NCI-H345 (cell line): ENCODE measurements at places on chromosomes 1 and 21.

DNA sequence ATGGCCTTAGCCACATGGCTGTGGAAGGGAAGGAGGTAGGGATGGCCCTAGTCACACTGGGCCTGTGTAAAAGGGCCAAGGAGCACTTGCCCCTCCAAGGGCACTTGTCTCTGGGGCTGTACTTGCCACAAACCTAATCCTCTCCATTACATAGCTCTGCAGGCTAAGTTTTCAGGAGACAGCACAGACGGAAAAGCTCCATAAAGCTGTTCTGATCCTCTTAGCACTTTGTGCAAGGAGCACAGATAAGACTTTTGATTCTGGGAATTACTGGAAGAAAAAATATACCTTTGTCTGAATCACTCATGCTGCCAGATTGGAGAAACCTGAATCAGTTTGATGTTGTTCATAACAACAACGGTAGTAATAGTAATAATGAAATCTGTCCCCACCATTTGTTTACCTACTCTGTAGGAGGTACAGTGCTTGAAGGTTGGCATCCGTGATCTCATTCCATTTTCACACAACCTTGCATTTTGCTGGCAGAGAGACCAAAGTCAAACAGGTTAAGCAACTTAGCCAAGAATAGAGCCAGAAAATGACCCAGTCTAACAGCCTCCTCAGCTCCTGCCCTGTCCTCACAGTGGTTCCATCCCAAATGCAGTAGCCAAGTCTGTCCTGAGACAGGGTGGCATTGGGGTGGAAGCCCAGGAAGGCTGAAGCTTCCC, 207.1 kb downstream of the ROR1 start:
- peak; percentile 80 for DNase-seq

- no peak for DNase-seq
These were observed 52.5 kb downstream of the ERI3 start for GRCh38 chr1:44302541-44302940.

GRCh38 chr1:89590341-89591080, 42.4 kb upstream of the LRRC8C start:
- DNase-seq: no peak

DNA sequence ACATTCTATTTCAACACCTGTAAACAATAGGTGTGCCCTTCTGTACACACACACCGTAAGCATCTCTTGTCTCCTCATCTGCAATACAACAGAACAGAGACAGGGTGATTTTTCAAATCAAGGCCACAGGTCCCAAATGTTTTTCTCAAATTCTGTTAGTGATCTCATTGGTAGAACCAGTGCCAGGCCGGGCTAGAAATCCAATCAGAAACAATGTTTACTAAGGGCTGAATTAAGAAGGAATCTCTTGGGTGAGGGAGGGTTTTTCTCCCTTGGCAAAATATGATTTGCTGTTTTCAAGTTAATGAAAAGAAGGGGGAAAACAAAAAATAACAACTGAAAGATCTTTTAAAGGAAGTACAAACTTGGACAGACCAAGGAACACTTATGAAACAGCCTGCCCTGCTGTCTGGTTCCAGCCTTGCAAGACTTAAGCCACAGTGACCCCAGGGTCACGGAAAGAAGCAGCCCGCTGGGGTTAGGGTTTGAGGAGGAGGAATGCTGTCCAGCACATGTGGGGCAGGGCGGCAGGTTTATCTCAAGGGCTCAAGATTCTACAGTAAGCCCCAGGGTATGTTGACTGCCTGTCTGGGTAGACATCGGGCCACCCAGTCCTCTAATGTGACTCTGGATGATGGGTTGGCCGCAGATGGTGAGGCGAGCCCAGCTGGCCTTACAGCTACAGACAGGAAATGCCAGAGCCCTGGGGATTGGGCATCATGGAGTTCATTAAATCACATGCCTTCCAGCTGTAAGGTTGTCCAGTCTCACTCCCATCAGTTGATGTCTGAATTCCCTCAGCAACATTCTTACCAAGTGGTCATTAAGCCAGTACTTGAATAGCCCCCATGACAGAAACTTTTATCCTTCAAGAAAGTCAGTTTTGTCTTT, 73.3 kb upstream of the SLC44A3 start:
- DNase-seq: no peak

DNA sequence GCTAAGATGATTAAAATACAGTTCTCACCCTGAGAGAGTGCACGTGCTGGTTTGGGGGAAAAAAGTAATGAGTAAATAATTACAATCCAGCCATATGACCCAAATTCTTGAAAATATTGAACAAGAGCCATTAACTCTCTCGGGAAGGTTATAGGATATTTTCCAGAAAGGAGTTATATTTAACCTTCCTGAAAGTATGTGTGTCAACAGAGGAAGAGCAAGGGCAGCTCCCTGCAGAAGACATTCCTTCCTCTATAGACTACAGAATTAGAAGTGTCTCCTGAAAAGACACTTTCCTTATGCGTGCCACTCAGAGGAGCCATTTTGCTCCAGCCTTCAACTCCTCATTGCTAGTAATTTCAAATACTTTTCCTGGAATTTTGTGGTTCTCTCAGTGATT, 648.7 kb downstream of the USP25 start:
- no peak for DNase-seq

GRCh38 chr1:109466452-109467300, at the start of gene SYPL2:
Gene SYPL2 (plus strand): TSS chr1:109466546. CDS start chr1:109466844, 298 bp downstream.
- no peak for DNase-seq

DNA sequence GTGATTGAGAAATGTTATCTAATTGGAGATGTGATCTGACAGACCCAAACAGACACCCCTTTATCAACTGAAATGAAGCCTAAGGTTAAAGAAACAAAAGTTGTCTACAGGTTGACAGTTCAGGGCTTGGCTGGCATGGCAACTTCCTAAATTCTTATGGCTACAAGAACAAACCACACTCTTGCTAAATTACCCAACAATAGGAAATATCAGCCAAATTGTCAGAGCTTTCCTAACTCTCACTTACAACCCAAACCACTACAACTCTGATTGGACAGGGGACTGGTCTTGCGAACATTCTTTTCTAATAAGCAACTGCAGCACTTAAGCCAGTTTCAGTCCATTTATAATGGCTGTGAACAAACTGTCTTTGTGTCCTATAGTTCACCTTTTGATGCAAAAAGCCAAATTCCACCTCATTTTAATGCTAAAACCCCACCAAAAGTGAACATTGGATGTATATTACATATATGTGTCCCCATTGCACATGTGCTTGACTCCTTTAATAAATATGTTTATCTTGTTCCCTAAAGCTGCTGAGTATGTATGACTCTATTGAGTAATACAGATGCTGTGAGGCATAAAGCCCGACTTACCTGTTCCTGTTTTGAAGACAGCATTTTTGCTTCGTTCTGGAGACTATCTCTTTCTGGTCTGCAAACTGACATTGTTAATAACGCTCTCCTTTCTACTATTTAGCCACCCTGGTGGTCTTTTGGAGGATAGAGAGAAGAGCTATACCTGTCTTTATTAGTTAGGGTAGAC, 101.3 kb upstream of the HMCN1 start:
- no peak for DNase-seq

GRCh38 chr1:223466151-223466550, 72.9 kb downstream of the CCDC185 start:
- no peak for DNase-seq

DNA sequence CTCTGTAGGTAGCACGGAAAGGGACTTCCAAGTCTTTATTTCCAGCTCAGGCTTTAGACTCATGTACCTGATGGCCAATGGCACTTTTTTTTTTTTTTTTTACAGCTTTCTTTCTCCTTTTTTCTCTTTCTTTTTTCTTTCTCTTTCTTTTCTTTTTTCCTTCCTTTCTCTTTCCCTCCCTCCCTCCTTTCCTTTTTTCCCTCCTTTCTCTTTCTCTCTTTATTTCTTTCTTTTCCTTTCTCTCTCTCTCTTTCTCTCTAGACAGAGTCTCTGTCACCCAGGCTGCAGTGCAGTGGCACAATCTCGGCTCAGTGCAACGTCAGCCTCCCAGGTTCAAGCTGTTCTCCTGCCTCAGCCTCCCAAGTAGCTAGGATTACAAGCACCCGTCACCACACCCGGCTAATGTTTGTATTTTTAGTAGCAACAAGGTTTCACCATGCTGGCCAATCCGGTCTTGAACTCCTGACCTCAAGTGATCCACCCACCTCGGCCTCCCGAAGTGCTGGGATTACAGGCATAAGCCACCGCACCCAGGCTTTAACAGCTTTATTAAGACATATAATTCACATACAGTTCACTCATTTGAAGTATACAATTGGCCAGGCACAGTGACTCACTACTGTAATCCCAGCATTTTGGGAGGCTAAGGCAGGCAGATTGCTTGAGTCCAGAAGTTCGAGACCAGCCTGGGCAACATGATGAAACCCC, 5.1 kb upstream of the DCAF8 start:
- DNase-seq: no peak

- DNase-seq: no peak
These were observed 15.0 kb upstream of the NEK7 start for GRCh38 chr1:198141668-198142351.

DNA sequence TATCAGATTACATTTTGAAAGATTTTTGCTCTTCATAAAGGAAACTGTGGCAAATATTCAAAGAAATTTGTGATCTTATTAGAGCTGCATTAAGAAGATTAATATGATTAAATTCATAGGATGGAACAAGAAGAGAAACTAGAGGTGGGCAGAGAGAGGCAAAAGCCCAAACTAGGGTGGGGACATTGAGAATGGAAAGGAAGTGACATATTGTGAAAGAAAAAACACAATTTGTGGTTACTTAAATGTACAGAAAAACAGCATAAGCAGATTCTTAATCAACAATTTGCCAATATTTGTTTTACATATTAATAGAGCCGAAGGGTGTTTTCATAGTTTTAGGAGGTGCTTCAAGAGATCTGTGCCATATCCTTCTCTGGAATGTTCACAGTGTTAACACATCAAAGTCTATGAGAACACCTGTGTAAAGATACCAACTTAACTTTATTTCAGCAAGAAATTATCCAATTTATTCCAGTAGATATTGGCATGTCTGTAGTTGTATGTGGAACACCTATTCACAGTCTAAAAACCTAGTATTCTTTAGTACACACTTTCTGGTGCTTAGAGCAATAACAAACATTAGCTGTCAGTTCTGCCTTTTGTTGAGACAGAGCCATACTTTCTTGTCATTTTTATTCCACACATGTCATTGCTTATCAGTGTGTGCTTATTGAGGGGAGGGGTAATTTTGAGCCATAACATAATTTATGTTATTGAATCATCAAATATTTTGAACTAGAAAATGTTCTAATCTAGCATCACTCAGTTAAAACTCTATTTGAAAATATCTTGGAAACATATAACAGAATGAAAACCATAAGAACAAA, 401.5 kb downstream of the PTPRC start:
- no peak for DNase-seq

GRCh38 chr1:12548279-12548972, 69.6 kb downstream of the DHRS3 start:
- no peak for DNase-seq

DNA sequence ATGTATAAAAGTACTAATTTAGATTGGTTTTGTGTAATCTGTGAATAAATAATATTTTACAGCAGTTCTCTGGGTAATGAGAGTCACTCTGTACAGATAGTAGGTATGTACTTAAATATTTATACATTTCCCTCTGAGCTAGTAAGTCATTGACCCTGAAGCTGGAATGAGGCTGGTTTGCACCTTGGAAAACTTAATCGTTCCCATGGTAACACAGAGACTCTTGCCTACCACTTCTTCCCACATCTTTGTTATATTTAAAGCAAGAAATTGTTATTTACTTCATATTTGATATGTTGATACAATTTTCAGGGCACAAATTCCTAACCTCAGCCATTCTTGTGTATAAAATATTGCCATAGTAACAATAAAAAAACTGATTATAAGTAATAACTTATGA, 13.3 kb upstream of the DR1 start:
- no peak for DNase-seq

DNA sequence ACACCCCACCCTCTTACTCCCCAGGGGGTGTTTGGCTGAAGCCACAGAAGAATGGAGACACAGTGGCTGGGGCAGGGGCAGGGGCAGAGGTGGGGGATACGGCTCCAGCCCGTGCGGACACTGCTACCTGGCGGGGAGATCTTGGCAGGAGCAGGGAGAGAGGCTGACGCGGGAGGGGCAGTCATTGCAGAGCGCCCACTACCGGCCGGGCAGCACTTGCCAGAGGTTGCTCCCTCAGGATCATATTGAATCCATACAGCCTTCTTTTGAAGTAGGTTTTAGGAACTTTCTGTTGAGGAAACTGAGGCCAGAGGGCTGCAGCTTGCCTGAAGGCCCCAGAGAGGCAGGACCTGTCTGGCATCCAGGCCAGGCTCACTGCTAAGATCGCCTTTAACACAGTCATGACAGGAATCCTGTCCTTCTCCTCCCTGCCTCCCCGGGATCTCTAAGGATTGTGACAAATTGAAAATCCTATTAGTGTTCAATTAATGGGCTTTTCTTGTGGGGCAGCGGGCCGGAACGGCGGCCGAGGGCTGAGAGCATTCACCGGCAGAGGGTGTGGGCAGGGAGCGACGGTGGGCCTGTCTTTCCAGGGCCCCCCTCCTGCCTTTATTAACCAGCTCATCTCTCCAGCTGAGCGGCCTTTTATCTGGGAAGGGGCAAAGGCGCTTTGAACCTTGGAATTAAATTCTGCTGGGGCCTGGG, 65.5 kb upstream of the WNT4 start:
- DNase-seq: no peak

DNA sequence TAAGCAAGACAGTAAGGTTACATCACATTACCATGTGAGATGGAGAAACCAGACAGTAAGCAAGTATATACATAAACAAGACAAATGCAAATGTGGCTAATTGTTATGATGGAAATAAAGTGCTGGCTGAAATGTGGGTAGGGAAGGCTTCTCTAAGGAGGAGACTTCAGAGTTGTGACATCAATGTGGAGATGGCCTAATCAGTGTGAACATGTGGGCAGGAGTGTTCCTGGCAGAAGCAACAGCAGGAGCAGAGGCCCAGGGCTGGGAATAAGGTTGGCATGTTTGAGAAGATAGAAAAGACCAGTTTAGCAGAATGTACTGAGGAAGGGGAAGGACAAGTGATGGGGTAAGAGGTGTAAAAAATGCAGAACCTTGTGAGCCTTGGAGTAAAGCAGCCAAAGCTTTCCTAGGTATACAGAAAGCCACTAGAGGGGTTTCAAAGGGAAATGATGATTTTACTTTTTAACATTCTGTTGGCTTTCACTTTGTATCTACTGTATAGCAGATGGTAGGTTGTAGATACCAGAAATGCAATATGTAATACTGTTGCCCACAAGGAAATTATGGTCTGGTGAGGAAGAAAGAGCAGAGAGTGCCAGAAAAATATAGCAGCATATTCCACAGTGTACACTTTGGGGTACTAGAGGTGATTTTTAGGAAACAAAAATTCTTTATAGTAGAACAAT, 197.4 kb downstream of the FGGY start:
- no peak for DNase-seq

DNA sequence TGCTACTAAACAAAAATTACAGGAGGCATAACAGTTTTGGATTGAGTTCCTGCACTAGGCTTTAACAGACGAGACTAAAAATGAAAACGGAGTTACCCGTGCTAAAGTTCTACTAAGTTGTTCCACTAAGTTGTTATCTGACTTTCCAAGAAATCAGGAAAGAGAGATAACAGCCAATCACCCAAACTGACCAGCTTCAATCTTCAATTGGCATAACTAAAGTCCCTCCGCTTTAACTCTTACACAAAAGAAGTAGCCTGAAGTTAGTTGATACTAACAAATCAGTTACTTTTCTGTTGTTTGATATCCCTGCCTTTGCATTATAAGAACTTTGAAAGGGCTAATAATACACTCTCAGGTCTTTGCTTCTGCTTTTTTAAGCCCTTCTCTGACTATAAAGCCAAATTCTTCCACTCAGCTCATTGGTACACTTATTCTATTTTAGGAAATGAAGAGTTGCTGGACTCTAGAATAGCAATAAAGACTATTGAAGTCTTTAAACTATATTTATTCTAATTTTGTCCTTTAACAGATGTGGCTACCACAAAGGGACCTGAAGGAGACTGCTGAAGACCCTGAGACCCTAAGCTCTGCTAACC, 61.3 kb downstream of the TESK2 start:
- no peak for DNase-seq
